Esophagus squamous epithelium (tissue), 5 donors: ENCODE measurements at places on chromosomes 7 and 10.

GRCh38 chr7:75762350-75762917 lies 9.6 kb downstream of the CCL26 start:
- no peaks in the 10 kb centered on the region for H3K27me3 ChIP-seq
- DNase-seq, result no peak
- H3K36me3 ChIP-seq, result no peaks in the 10 kb centered on the region
- no peak overlapping the region for H3K4me3 ChIP-seq

DNA sequence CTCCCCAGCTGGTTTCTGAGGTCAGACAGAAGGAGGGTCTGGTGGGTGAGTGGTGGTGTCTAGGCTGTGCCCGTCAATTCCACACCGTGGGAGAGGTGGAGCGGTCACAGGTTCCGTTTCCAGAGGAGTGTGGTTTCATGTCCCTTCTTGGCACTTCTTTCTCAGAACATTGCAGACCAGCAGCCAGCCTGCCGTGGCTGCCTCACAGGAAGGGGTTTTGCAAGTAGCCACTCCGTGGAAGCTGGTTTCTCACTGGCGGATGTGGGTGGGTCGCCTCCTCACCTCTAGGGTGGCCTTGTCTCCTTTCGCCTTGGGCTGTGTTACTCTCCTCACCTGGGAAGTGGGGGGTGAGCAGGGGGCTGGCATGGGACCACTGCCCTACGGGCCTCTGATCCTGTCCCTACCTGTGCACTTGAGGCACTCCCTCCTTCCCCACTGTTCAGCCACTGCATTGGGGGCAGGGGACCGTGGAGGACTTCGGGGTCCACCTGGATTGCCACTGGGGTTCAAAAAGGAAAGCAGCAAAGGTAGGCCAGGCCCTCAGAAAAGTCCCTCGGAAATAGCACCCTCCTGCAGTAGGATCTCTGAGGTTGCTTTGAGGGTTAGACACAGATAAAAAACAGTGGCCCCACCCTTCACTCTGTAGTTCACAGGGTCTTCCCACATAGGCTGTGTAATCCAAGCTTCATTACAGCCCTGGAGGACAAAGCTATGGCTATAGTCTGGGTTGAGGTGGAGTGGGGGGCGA lies 33.9 kb downstream of the TSPAN14 start:
- DNase-seq, result no peak
- peaks cover 11% of the 10 kb centered on the region for H3K36me3 ChIP-seq
- no peaks in the 10 kb centered on the region for H3K27me3 ChIP-seq

DNA sequence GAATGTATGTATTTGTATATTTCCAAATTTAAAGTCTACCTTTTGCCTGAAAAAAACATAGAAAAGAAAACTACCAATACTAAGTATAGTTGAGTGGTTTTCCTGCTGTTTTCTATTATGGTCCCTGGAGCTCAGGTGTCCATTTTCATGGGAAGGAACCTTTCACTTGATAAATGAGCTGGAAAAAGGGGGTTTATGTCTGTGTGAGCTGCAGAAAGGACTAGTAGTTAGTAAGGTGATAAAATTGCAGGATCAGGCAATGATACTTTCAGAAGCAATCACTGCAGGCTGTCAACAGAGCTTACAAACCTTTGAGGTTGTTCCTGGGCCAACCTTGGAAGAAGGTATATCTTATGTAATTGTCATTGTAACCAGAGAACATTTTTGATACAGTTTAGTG lies 48.0 kb downstream of the ST7 start:
- H3K4me3 ChIP-seq, result no peak overlapping the region
- no peaks in the 10 kb centered on the region for H3K27me3 ChIP-seq
- DNase-seq, result no peak
- no peaks in the 10 kb centered on the region for H3K4me1 ChIP-seq

DNA sequence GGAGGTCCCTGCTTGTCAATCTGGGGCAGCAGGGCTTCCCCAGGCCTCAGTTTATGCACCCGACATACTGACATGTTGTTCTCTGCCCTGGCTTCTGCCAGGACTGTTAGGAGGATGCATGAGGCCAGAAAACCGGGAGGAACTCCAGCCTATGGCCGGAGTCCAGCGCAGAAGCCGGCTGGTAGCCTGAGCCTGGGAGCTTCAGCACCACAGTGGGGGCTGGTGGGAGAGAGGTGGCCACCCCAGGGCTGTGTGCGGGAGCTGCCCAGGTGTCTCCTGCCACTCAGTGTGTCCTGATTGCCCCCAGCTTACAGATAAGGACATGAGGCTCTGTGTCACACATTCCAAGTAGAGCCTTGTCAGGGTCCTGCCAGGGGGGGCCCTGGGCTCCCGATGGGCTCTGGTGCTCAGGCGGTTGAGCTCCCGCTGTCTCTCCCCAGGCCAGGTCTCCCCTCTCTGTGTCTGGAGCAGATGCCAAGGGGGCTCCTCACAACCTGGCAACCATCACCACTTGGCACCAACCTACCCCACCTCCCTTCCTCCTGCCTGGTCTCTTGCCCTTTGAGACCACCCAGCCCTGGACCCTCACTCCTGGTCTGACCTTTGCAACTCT lies 32.3 kb downstream of the PPIF start:
- no peak overlapping the region for H3K4me3 ChIP-seq
- no peaks in the 10 kb centered on the region for H3K27me3 ChIP-seq
- no peaks in the 10 kb centered on the region for H3K36me3 ChIP-seq
- H3K27ac ChIP-seq, result peak overlapping the region; percentile 83

- peaks cover 39% of the 10 kb centered on the region for H3K27me3 ChIP-seq
- no peak overlapping the region for H3K4me3 ChIP-seq
- H3K27ac ChIP-seq, result no peak overlapping the region
- H3K36me3 ChIP-seq, result no peaks in the 10 kb centered on the region
- DNase-seq, result no peak
- H3K4me1 ChIP-seq, result peaks cover 44% of the 10 kb centered on the region
These were observed 2.8 kb downstream of the SHH start for GRCh38 chr7:155809332-155809946.
